ENCODE measurements at places on chromosomes 3 and 15.
A peak's percentile ranks its signal among the peaks of the same experiment; 100 is the strongest.

- DNase-seq, result no peak
Observed at GRCh38 chr3:39804951-39805350, 4.5 kb upstream of the MYRIP start.

DNA sequence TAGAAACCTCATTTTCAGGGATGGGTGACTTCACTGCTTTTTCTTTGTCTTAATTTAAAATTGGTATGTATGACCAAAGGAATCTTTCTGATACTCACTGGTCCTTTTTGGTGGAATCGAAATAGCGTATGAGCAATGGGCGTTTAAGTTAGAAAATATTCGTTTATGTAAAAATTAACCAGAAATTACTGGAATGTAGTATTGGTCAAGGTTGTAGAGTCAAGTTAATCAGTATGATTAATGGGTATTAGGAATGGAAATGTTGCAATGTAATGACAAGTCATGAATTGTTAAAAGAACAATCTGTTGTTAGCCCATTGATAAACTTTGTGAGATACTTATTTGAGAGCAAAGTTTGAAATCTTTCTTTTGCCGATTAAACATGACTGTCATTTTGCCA is 36.9 kb downstream of the AKAP13 start:
- DNase-seq, result no peak

DNA sequence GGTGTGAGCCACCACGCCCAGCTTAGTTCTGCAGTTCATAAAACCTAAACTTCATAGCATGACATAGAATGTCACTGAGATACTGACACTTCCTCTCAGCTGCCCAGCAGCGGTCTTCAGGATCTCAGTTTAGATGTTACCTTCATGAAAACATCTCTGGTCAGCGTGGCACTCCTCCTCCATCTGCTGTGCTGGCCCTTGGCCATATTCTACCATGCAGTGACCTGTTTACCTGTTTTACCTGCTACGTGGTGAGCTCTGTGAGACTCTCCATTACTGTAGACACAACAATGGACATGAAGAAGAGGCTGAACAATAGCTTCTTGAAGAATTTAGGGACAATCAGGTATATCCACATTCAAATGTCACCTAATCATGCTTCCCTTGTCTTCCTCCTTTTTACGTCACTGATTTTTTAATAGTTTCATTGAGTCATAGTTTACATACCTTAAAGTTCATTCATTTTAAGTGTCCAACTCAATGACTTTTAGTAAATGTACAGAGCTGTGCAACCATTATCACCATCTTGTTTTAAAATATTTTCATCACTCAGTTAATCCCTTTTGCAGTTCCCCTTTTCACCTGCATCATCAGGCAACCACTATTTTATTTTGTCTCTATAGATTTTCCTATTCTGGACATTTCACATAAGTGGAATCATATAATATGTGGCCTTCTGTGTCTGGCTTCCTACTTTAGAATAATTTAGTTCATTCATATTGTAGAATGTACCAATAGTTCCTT is 32.2 kb upstream of the PTPN23 start:
- DNase-seq, result no peak

- no peak for DNase-seq
Observed at GRCh38 chr15:79523266-79523665, 91.1 kb downstream of the MINAR1 start.

DNA sequence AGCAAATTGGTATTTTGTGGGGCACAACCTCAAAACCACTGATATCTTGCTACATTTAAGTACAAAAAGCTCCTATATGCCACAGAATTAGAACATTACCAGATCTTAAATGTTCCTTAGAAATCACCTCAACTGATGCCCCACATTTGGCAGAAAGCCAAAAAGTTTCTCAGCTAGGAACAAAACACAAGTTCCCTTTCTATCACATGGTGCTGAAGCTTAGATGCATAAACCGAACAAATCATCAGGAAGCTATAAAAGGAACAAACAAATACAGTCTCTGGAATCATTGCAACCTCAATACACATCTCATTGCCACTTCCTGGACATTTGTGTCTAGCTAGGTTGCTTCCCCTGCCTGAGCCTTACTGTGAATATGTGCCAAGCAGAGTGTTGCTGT is 492.6 kb downstream of the LPP start:
- no peak for DNase-seq

- no peak for DNase-seq
Observed at GRCh38 chr15:39549912-39550311, 31.0 kb upstream of the THBS1 start.

DNA sequence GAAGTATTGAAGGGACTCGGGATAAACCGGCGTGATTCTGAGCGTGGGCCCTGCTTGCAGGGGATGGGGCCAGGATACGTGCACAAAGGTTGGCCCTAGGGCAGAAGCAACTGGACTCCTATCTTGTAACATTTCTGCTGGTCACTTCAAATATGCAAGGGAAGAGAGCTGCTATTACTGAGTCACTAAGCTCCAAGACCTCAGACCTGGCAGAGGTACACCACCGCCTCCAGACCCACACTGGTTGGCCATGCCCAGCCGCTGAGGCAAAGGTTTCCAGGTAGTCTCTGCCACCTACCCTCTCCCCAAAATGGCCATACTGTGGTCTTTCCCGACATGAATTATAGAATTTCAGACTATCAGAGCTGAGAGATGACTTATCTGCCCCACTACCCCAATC is 13.4 kb upstream of the STRA6 start:
- no peak for DNase-seq

- no peak for DNase-seq
Observed at GRCh38 chr3:128945041-128945877, 48.6 kb downstream of the CFAP92 start.

- DNase-seq, result peak; percentile 18
Observed at GRCh38 chr15:43749690-43750345, 3.6 kb downstream of the PDIA3 start.

- no peak for DNase-seq
Observed at GRCh38 chr3:40923651-40924050, 275.7 kb upstream of the CTNNB1 start.

- DNase-seq, result no peak
Observed at GRCh38 chr15:94411846-94412245, 180.5 kb downstream of the MCTP2 start.

DNA sequence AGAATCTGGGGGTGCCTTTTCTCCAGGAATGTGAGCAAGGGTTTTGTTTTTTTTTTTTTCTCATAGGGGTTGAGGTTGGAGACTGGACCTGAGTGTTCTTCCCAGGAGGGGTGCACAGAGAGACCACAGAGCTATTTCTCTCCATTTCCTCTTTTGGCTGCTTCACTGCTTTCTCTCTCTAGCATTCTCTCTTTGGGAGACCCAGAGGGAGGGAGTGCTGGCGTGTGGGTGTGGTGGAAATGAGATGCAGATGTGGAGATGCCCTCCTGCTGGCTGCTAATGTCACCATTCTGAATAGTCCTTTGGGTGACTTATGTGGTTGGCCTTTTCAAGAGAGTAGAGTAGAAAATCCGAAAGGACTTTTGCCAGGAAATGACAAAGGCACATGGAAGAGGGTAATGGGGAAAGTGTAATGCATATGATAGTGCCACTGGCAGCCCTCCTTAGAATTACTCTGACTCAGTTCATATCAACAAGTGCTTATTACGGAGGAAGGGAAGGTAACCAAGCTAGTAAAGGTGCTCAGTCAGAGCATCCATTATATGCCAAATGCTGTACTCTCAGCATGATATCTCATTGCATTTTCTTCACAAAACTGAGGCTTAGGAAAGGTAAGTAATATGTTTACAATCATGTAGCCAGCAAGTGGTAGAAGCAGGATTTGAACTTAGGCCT is 1.9 kb downstream of the SYN2 start:
- no peak for DNase-seq

GRCh38 chr15:91664224-91664836 is 189.2 kb upstream of the SLCO3A1 start:
- DNase-seq, result no peak

- no peak for DNase-seq
Observed at GRCh38 chr3:141894524-141895176, 18.2 kb downstream of the ATP1B3 start.

GRCh38 chr3:171184372-171184771 is 157.9 kb upstream of the SLC2A2 start:
- no peak for DNase-seq

- no peak for DNase-seq
Observed at GRCh38 chr15:66940368-66940767, 125.0 kb upstream of the SMAD3 start.

DNA sequence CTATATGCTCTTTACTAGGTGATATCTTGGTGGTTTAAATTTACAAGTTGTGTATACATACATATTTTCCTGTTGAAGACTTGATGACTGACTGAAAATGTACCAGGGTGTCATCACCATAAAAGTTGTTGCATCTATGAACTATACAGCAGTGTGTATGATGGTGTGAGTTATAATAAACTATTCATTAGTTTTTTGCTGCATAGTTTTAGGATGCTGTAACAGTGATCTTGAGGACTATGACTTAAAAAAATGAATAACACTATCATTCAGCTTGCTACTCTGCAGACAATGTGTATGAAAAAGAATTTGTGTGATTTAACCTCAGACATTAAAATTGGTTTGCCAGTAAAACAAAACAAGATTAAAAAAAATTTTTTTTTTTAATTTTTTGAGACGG is 49.0 kb downstream of the UBE2E2 start:
- DNase-seq, result no peak

- DNase-seq, result no peak
Observed at GRCh38 chr3:98551236-98551635, 19.5 kb downstream of the GPR15 start.

DNA sequence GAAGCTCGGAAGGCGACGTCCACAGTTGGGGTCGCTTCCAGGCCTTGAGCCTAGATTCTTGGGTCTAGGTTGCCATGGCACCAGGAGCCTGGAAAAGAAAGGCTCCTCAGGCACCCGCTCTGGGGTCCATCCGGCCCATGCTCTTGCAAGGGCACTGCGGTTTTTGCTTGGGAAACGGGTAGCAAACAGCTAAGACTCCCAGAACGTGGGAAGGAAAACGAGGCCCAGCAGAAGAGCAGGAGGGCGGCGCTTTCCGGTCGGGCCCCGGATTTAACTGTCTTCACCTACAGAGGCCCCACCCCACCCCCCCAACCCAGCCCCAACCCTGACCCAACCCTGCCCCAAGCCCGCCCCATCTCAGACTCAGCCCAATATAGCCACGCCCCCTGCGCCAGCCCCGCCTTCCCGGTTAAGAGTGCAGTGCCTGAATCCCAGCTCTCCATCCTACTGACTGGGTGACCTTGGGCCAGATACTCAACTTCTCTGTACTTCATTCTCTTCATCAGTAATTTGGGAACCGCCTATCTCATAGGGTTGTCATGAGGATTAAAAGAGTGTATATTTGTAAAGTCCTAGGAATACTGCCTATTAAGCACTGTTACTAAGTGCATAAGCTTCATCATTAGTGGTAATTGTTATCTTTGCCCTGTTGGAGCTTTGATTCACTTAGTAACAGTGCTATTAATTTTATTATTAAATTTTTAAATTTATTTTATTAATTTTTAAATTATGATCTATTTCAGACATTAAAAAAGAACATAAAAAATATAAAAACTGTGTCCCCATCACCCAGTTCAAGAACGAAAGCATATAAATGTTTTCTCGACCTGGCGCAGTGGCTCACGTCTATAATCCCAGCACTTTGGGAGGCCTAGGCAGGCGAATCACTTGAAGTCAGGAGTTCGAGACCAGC is 28.4 kb upstream of the SMAD6 start:
- no peak for DNase-seq

GRCh38 chr15:37130356-37130755 is 30.0 kb upstream of the MEIS2 start:
- DNase-seq, result no peak

DNA sequence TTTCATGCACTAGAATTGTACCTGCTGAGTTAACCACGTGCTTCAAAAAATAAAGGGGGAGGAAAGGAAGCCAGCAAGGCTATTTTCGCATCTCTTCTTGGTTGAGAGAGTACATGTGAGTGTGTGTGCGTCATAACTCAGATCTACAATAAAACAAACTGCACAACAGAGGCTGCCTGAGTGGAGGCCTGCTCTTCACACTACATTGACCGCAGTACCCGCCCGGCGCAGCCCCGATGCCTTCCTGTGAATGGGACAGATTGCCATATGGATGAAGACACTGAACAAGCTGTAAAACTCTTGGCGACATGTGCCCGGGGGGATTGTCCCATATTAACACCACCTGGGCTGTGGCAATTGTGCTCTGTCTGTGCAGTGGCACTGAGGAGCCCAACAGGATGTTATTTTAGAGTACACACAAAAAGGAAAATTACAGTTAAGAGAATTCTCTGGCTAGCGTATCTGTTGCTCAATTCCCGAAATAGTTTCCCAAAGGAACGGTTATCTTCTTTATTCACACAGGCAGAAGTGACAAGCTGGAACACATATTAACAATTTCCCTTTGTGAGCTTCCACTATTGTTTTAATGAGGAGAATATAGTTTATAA is 551.5 kb downstream of the FOXP1 start:
- no peak for DNase-seq

DNA sequence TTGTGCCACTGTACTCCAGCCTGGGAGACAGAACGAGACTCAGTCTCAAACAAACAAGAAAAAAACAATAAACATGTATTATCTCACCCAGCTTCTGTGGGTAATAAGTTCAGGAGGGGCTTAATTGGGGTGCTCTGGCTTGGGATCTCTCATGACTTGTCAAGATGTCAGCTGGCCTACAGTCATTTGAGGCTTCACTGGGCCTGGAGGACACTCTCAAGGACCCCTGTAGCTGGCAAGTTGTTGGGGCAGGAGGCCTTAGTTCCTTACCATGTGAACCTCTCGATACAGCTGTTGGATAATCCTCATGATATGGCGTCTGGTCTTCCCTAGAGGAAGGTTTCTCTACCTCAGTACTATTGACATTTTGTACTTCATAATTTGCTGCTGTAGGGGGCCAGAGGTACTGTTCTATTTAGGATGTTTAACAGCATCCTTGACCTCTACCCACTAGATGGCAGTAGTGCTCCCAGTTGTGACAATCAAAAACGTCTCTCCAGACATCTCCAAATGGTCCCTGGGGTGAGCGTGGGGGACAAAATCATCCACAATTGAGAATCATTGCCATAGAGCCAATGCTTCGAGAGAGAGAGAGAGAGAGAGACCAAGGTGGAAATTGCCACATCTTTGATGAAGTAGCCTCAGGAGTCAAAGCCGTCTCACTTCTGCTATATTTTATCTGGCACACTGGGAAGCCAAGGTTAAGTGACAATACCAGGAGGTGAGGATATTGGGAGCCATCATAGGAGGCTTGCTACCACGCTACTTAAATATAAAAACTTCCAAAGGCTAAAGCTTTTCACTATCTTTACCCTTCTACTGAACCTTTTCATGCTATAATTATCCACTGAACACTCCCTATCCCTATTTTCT is 23.9 kb upstream of the SLTM start:
- DNase-seq, result peak; percentile 24

Data from stimulated activated CD8-positive, alpha-beta memory T cell treated with anti-CD3 and anti-CD28 coated beads, Interleukin-4, amount 100 ng/mL, for 4 hours (primary cell).